ENCODE measurements at places on chromosomes 6 and 20. TPM values are rescaled to one million over a fixed set of nuclear protein-coding genes. Genes with fewer than 3 reads are reported as not detected.

The PRRT1 gene
- total RNA-seq: 0.38 TPM

DNA sequence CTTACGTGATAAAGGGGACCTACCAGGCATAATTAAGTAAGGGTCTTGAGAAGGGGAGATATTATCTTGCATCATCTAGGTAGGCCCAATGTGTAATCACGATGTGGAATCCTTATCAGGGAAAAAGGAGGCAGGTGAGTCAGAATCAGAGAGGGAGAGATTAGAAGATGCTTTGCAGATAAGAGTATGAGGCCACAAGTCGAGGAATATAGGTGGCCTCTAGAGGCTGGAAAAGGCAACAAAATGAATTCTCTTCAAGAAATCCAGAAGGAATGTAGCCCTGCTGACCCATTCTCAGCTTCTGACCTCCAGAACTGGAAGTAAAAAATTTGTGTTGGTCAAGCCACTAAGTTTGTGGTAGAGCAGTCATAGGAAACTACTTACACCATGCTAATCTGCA is 11.0 kb upstream of the ENPP4 start:
- DNase-seq: no peak

DNA sequence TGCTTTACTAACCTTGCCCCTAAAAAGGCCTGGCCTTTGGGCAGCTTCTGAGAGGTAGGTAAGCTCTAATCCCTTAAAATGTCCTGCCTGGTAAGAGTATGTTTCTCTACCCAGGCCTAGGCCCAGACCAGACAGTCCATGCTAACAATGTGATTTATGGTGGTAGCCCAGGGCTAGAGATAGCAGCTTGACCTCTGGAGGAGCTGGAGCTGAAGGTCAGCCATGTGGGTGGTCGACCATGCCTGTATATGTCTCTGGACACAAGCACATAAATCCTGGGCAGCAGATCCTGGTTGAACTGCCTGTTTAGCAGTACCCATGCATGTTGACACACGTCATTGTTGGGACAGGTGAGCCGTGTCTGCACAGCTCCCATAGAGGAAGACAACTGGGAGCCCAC is 62.1 kb upstream of the PHACTR1 start:
- DNase-seq: no peak

The TINAG gene
- total RNA-seq: not detected

DNA sequence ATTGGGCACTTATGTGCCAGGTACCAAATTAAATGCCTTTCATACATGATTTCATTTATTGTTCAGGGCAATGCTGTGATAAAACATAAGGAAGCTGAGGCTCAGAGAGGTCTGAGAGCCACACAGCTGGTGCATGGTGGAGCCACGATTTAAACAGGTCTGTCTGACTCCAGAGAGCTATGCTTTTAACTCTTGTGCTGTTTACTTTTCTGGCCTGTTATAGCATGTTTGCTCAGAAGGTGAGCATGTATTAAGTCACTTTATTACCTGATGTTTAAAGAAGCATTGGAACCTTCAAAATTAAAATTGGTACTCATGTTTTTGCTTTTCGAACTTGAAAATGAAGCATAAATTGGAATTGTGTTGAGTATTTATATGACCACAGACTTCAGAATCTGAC is 26.8 kb downstream of the MCM8 start:
- no peak for DNase-seq

DNA sequence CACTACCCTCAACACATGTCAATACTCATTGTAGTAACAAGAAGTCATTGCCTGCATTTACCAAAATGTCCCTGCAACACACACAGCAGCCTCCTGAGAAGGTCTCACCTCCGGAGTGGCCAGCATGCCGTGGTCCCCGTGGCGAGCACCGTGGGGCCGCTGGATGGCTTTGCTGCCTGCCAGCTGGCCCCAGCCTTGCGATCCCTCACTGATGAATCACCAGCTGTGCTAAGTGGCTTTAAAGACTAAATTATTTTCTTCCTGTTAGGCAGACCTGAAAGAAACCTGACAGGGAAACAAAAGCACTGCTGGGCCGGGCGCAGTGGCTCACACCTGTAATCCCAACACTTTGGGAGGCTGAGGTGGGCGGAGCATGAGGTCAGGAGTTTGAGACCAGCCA is 306.7 kb downstream of the CDH4 start:
- DNase-seq: no peak

The SLC17A2 gene
- 27.6 TPM for total RNA-seq

- DNase-seq: no peak
Observed at GRCh38 chr6:133774356-133774755, 114.6 kb upstream of the TCF21 start.

DNA sequence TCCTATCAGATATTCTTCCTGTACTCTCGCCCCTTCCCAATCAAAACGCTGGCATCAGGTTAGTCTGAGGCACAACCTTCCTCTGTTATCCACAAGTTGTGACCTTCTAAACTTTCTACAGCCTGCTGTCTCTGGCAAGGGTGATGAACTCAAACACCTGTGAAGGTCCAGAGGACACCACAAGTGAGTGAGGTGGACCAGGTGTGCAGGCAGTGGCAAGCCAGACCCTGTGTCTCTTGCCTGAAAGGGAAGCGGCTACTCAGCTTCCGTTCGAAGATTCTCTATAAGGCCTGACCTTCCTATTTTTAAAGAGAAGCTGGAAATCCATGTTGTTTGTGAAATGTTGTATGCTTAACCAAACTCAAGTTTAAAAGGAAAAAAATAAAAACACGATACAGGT is 36.8 kb downstream of the GCM1 start:
- DNase-seq: no peak

The IL17A gene
- not detected for total RNA-seq
